HepG2 (cell line): ENCODE measurements at places on chromosomes 2 and 18. TPM values are rescaled to one million over a fixed set of nuclear protein-coding genes. Genes with fewer than 3 reads are reported as not detected.

- H3K36me3 ChIP-seq: no peaks in the 10 kb centered on the region; the same call in 1 of the 2 replicates
- no peak overlapping the region for H3K27ac ChIP-seq
- H3K4me3 ChIP-seq: no peak overlapping the region
- DNase-seq: no peak
These were observed 20.2 kb downstream of the CRACDL start for GRCh38 chr2:98915751-98916358.

GRCh38 chr2:205047273-205047839 is 502.1 kb downstream of the PARD3B start:
- H3K4me3 ChIP-seq: no peak overlapping the region
- DNase-seq: no peak
- H3K36me3 ChIP-seq: no peaks in the 10 kb centered on the region
- no peaks in the 10 kb centered on the region for H3K27me3 ChIP-seq
- no peak overlapping the region for H3K27ac ChIP-seq
- no peaks in the 10 kb centered on the region for H3K4me1 ChIP-seq

GRCh38 chr2:73008766-73009135 is 62.8 kb downstream of the SFXN5 start:
- no peaks in the 10 kb centered on the region for H3K4me1 ChIP-seq
- H3K27ac ChIP-seq: no peak overlapping the region
- no peak overlapping the region for H3K4me3 ChIP-seq
- H3K36me3 ChIP-seq: peaks cover 11% of the 10 kb centered on the region
- no peak for DNase-seq

DNA sequence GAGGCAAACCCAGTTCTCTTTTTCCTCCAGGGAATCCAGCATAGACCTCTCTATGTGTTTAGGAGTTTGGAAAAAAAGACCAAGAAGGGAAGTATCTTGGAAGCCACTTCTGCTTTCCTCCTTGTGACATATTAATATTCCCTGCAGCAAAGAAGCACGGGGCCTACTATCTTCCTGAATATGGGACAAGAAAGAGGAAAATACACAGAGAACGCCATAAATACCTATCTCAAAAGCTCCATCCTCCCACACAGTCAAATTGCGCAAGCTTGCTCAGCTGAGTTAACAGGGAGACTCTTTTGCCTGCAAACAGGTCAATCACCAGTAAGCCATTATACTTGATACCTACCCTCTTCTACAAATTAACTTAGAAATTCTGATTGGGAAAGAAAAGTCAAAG is 16.7 kb upstream of the RAPH1 start:
- H3K36me3 ChIP-seq: no peaks in the 10 kb centered on the region
- H3K4me3 ChIP-seq: no peak overlapping the region
- no peak overlapping the region for H3K27ac ChIP-seq
- DNase-seq: peak; percentile 30
- no peaks in the 10 kb centered on the region for H3K27me3 ChIP-seq

GRCh38 chr2:190742431-190742830 is 93.5 kb downstream of the NAB1 start:
- peaks cover 11% of the 10 kb centered on the region for H3K4me1 ChIP-seq
- no peak overlapping the region for H3K27ac ChIP-seq
- DNase-seq: no peak
- no peaks in the 10 kb centered on the region for H3K27me3 ChIP-seq
- no peak overlapping the region for H3K4me3 ChIP-seq

GRCh38 chr18:54679318-54680149 is 88.5 kb downstream of the DYNAP start:
- H3K4me3 ChIP-seq: no peak overlapping the region
- H3K4me1 ChIP-seq: no peaks in the 10 kb centered on the region
- H3K36me3 ChIP-seq: no peaks in the 10 kb centered on the region
- peak; percentile 25 for DNase-seq
- H3K27ac ChIP-seq: no peak overlapping the region

The LRATD1 gene
- polyA plus RNA-seq: 0.04 and 0.07 TPM in 2 replicates

The AQP12A gene
- 0.20 TPM in 1 of 2 replicates, not detected in the other for polyA plus RNA-seq

- no peak overlapping the region for H3K27ac ChIP-seq
- no peak overlapping the region for H3K4me3 ChIP-seq
- H3K36me3 ChIP-seq: no peaks in the 10 kb centered on the region
- H3K4me1 ChIP-seq: no peaks in the 10 kb centered on the region
These were observed 851.8 kb upstream of the NXPH2 start for GRCh38 chr2:139631966-139632365.

The TRMT61B gene
- 15.3 and 19.7 TPM in 2 replicates for polyA plus RNA-seq

The TUBA3D gene
- polyA plus RNA-seq: not detected in 2 replicates

DNA sequence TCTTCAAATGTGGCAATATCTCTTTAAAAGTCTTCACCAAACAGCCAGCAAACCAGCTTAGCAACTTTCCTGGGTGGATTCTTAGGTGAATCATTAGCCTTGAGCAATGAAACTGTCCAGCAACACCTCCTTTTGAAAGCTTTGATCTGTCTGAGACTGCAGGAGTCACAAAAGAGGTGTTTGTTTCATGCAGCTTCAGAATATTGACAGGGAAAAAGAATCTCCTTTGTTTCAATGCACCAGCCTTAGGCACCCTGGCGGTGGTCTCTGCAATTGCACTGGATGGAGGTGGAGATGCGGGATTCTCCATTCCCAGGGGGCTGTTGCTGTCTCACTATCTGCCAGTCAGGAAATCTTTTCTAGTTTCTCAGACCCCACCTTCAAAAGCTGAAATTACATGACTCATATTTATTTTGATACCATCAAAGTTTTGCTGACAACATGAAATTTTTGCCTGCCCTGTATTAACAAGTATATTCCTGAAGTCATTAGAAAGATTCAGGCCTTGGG is 76.0 kb upstream of the DSG1 start:
- peak; percentile 98 for DNase-seq
- H3K4me1 ChIP-seq: peaks cover 61% of the 10 kb centered on the region
- no peaks in the 10 kb centered on the region for H3K27me3 ChIP-seq
- H3K27ac ChIP-seq: peak overlapping the region; percentile 94
- H3K4me3 ChIP-seq: no peak overlapping the region
- no peaks in the 10 kb centered on the region for H3K36me3 ChIP-seq

The GAL3ST2 gene
- 0.17 and 0.30 TPM in 2 replicates for polyA plus RNA-seq

GRCh38 chr2:107633580-107634147 is 193.0 kb upstream of the RGPD4 start:
- H3K36me3 ChIP-seq: no peaks in the 10 kb centered on the region
- H3K27ac ChIP-seq: no peak overlapping the region
- H3K4me3 ChIP-seq: no peak overlapping the region
- DNase-seq: no peak
- H3K4me1 ChIP-seq: no peaks in the 10 kb centered on the region
